ENCODE measurements at places on chromosomes 1 and 21.

DNA sequence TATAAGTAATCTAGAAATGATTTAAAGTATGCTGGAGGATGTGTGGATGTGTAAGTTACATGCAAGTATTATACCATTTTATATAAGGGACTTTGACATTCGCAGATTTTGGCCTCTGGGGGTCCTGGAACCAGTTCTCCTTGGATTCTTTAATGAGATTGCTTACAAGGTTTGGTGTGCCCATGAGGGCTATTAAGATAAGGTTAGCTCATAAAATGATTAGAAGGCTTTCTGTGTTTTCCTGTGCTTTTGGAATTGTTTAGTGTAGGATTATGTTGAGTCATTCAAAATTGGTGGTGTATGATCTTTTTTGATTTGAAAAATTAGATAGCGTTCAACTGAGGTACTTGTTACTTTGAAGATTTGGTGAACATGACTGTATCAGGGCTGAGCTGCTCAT is 5.6 kb downstream of the USP25 start:
- DNase-seq: no peak

DNA sequence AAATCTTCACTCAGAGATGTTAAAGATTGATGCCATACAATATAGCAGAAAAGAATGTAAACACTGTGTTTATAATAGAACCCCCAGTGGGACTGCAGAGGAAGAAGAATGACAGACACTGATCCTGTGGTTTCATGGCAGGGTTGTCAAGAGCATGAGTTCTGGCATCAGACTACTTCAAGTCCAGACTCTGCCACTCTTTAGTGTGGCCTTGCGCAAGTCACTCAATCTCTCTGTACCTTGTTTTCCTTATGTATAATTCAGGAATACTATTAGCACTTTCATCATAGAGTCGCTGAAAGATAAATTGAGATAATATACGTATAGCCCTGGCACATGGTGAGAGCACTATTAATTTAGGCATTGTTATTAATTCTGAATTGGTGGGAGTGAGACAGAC is 38.5 kb upstream of the BCL9 start:
- no peak for DNase-seq

DNA sequence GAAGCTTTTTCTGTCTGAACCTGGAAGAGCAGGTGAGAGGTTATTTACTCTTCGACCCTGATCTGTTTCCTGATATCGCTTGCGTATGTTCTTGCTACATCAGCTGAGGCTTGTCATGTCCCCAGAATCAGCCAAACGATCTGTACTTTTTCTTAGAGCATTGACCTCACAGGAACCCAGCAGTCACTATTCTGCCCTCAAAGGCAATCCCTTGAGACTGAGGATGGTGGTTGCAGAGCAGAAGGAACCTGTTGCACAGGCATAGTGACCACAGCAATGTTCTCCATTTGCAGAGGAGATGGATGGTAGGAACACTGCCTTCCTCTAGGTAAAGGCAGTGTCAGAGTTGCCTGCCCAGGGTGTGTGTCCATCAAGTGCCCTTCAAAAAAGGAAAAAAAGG is 11.3 kb upstream of the LACTBL1 start:
- DNase-seq: no peak

- DNase-seq: no peak
Measured at GRCh38 chr1:108609483-108610049, 49.7 kb downstream of the EEIG2 start.

- no peak for DNase-seq
Measured at GRCh38 chr21:34946916-34947534, 102.1 kb downstream of the RUNX1 start.

DNA sequence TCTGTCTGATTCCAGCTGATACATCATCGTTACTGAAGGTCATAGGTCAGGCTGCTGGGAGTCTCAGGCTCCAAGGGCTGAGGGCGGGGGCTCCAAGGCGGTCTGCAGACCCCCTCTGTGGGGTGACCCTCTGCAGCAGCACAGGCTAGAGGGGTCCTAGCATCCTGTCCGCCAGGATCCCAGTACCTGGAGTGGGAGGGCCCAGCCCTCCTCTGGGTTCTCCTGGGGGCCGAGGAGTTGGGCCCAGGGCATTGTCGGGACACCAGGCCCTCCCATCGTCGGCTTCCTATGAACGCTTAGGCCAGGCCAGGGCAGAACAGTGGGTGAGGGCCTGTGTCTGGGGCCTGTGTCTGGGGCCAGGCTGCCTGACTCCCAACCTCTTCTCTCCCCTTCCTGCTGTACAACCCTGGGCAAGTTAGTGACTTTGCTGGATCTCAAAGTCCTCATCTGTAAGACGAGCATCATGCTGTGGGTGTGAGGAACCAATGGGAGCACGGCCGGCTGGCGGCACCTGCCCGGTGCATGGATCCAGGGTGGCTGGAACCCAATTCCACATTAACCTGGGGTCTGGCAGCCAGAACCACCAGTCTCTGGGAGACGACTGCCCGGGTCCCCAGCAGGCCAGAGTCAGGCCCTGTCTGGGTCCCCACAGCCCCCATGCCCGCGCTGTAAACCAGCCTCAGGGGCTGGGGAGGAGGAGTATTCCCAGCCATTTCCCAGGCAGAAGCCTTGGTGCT is 56.2 kb upstream of the COL18A1 start:
- DNase-seq: no peak

GRCh38 chr1:147509786-147510395 is 31.4 kb upstream of the BCL9 start:
- no peak for DNase-seq

- no peak for DNase-seq
Measured at GRCh38 chr1:31799895-31800673, 15.7 kb downstream of the SPOCD1 start.

DNA sequence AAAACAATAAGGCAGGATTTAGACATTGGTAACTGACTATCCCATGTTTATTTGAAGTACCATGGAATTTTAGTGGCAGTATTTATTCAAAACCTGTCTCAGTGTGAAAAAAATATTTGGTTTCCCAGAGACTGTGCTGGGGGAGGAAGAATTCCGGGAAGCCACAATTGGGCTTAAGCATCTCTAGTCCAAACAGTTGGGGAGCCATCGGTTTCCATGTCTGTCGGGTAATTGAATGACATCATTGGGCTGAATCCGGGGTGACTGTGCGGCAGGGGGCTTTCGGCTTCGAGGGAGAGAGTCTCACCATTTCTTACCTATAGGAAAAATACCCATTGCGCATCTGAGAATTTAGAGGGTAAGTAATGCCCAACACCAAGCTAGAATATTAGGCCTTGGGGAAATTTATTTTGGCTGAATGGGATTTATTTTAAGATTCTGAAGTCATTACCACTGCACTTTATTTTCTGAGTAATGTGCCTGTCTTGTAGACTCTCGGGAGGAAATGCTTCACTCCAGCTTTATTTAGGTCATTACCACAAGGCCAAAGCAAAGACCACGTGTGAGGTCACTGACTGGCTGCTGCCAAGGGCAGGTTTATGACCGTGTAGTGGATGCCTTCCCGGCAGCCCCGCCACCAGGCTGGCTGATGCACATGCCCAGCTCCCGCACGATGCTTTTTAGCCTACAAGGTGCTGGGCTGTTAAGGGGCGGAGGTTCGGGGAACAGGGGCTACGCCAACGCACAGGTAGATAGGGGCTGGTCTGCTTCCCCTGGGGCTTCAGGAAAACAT is 23.1 kb upstream of the UMODL1 start:
- no peak for DNase-seq
